ENCODE measurements at places on chromosomes 5 and 9.

DNA sequence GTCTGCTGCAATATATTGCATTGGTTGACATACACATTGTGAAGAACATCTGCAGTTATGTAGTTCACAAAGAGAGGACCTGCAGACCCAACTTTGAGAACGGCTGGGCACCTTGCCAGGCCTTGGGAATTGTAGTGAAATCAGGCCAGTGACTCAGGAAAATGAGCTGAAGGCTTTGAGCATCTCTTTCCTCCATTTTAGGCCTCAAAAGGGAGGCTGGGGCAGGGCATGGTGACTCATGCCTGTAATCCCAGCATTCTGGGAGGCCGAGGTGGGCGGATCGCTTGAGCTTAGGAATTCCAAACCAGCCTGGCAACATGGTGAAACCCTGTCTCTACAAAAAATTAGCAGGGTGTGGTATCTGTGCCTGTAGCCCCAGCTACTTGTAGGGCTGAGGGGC, 1.4 kb upstream of the IPPK start:
- DNase-seq, result no peak

DNA sequence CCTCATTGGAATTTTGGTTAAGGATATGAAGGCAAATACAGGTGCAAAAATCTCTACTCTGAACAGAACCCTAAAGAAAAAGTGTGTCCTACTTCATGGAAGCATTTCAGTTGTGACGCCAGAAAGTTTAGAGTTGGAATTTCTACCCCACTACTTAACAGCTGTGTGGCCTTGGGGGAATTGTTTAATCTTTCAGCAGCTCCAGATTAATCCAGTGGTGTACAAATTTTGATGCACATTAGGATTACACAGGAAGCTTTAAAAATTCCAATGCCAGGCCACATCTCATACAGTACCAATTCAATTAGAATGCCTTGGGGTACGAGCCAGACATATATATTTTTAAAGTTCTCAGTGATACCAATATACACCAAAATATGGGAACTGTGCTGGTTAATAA, 266.1 kb downstream of the EDIL3 start:
- no peak for DNase-seq

DNA sequence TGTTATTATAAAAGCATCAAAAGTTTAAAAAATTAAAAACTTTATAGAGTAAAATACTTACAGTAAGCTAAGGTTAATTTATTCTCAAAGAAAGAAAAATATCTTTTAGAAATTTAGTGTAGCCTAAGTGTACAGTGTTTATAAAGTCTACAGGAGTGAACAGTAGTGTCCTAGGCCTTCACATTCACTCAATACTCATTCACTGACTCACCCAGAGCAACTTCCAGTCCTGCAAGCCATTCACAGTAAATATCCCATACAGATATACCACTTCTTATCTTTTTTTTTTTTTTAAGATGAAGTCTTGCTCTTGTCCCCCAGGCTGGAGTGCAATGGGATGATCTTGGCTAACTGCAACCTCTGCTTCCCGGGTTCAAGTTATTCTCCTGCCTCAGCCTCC, 73.1 kb upstream of the FST start:
- no peak for DNase-seq

- DNase-seq, result no peak
These were observed 246.9 kb downstream of the NR3C1 start for GRCh38 chr5:143156572-143156971.

DNA sequence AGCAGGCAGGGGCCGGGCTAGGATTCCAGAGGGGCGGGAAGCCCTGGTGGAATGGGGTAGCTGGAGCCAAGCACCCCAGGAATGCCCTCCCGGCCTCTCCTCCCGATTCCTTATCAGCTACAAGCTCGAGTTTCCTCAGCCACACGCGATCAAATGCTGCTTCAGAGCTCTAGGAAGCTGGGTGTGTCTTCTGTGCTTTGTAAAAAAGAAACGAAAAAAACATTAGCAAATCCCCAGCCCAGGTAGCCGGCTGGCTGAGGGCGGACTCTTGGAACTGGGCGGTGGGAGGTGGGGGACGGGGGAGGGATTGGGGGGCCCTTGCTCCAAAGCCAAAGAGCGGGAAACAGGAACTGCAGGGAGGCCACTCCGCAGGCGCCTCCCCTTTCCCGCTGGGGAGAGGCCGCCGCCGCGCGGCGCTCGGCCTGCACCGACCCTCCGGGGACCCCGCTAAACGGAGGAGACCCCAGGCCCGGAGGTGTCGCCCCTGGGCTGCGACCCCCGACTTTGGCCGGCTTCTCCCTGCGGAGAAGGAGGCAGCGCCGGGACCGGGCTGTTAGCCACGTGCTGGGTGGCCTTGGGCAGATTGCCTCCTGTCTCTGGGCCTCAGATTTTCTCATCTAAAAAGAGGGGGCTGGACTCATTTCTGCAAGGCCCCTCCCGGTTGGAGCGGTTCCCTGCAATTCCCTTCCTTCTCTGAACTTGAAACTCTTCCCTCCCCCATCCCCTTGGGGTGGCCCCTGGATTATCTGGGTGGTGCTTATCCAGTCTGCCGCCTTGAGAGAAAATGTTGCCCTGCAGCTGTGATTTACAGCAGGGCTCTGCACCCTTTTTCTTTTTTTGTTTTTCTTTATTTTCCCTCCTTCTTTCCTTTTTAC, 40.9 kb upstream of the FABP6 start:
- peak; percentile 53 for DNase-seq

- no peak for DNase-seq
These were observed 39.0 kb upstream of the FAT2 start for GRCh38 chr5:151630088-151630487.

DNA sequence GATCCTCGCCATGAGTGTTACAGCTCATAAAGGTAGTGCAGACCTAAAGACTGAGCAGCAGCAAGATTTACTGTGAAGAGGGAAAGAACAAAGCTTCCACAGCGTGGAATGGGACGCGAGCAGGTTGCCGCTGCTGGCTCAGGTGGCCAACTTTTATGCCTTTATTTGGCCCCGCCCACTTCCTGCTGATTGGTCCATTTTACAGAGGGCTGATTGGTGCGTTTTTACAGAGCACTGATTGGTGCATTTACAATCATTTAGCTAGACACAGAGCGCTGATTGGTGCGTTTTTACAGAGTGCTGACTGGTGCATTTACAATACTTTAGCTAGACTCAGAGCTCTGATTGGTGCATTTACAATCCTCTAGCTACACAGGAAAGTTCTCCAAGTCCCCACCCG, 13.9 kb downstream of the PLK2 start:
- no peak for DNase-seq

- DNase-seq, result no peak
These were observed 55.9 kb downstream of the ROPN1L start for GRCh38 chr5:10497554-10497953.
